Kidney epithelial cell (primary cell): ENCODE measurements at places on chromosomes 2 and 18.

DNA sequence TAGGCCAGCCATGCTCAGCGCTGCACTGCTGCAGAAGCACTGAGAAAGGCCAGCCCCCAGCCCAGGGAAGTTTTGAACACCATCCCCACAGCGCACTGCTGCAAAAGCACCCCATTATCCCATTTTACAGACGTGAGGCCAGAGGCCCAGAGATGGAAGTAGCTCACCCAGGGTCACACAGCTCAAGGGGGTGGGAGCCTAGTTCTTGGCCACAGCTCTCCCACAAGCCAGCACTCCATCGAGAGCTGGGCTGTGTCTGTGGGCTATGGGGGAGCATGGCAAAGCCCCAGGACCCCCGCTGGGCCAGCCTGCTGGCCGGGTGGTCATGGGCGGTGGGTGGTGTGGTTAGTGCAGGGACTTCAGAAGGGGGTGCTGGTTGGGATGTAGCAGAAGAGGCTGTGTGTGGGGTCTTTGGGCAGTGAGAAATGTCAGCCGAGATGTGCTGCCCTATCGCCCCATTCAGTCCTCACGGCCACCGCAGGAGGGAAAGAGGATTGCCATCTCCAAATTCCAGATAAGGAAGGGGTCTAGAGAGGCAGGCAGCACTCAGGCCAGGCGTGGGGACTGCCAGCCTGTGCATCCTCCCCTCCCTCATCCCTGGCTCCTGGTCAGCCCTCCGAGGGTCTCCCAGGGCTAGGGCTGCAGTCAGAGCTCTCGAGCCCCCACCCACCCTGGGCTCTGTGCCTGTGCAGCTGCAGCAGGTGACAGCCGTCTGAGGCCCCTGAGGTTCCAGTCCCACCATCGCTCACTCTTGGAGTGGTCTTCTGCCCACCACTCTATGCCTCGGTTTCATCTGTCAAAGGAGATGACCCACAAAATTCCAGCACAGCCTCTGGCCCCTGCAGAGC lies 17.0 kb upstream of the GPR17 start:
- DNase-seq = no peak

- DNase-seq = no peak
These were observed 305.2 kb upstream of the UBE2E3 start for GRCh38 chr2:180675170-180675569.

DNA sequence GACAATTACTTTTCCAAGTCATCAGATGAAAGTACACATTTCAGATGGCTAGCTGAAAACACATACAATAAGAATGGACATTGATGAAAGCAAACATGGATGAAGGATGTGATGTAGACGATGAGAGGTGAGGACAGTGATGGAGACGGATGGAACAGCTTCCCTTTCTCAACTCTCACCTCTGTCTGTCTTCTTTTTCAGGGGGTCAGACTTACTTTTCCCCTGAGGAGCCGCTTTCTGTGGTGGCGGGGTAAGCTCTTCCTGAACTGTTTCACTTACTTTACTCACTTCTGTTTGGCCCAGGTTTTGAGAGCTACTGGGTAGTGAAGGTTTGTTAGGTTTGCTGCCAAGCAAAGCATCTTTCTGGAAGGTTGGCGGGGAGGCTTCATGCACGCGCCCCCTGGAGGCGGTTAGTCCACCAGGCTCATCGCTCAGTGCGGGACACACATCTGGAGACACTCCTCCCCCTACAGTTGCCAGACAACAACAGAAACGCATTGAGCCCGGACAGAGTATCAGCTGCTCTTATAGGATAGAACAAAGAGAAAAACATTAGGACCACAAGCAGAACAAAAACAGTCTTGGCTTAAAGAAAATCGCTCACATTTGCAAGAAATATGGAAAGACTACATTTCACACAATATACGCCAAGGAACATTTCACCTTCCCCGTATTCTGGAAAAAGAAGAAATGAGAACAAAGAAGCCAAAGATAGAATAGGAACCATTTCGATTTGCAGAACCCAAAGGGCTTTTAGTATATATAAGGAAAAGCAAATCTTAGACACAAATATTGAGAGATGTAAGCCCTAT lies 90.5 kb downstream of the MYOM1 start:
- no peak for DNase-seq

GRCh38 chr2:239675826-239676715 lies 275.3 kb upstream of the HDAC4 start:
- DNase-seq = no peak

DNA sequence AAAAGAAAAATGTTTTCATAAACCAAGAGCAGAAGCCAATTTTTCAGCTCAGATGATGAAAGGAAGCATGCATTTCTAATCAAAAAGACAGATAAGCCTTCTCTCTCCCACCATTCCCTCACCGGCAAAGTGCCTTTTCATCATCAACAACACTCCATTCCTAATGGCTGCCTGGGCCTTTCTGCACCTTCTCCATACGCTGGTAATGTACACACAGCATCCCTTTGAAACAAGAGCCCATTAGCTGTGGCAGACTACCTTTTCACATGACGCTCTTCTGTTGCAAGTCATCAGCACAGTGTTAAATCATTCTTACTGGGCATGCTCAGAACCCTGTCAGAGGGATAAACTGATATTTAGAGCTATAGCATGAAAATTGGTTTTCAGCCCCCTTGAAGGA lies 408.9 kb downstream of the MEIS1 start:
- no peak for DNase-seq

DNA sequence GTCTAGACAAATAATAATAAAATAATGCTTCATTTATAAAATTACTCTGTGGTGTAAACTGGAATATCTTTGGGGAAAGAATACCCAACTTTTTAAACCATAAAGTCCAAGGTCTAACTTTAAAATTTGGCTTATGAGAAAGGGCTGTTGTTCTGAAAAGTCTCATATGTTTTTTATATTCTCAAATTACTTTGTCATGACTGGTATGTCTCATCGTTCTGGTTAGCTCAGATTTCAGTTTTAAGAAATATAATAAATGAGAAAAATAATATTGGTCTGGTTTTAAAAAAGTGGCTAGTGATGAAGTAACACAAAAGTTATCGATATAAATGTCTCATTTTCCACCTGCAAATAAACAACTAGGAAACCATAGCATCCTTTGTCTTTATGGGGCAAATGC lies 1658.1 kb downstream of the LRP1B start:
- no peak for DNase-seq

DNA sequence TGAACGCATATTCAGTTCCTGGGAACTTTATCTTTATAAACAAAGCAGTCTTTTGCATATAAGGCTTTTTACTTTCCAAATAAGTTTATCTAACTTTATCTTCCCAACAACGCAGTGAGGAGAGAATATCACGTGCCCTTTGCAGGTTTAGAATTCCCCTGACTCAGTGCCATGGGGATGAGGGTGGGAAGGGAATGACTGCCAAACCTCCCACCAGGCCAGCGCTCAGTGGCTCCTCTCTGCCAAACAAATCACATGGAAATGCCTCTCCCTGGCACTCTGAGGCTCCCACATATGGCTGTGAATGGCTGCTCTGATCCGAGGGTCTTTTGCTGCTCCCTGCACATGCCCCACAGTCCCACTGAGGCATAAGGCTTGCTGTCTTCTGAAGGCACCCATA lies 158.3 kb downstream of the DNAH6 start:
- DNase-seq = no peak

DNA sequence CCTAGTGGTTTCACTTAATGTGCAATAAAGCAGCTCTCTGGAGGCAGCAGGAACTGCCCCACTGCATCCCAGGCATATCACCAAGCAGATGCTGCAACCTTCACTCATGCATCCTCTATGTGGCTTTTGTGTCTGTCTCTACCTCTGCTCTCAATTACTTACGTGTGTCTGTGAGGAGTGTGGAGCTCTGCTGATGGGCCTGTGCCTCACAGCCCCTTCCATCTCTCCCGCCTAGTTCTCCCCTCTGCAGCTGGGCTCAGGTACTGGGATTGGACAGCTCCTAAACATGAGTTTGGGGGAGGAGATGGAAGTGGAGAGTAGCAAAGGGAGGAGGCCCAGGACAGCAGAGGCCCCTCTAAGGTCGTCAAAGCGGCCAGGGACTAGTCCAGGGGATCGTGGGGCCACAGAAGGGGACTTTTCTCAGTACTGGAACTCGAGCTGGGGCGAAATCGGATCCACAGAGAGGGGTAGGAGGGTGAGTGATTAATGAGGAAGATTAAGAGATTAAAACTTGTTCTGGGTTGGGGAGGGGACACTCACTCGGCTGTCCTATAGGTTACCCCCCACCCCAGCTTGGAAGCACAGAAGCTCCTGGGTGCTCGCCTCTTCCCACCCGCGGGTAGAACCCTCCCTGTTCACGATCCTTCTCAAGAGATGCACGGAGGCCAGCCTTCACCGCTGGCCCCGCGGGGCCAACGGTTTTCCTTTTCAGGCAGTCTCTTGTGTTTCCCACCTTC lies 2.1 kb upstream of the LBX2 start:
- no peak for DNase-seq

GRCh38 chr18:37754141-37754540 lies 188.5 kb upstream of the CELF4 start:
- no peak for DNase-seq

- no peak for DNase-seq
These were observed 136.2 kb upstream of the CDCA7 start for GRCh38 chr2:173218326-173219056.

GRCh38 chr2:37322368-37322767 lies 2.3 kb downstream of the PRKD3 start:
- DNase-seq = no peak

DNA sequence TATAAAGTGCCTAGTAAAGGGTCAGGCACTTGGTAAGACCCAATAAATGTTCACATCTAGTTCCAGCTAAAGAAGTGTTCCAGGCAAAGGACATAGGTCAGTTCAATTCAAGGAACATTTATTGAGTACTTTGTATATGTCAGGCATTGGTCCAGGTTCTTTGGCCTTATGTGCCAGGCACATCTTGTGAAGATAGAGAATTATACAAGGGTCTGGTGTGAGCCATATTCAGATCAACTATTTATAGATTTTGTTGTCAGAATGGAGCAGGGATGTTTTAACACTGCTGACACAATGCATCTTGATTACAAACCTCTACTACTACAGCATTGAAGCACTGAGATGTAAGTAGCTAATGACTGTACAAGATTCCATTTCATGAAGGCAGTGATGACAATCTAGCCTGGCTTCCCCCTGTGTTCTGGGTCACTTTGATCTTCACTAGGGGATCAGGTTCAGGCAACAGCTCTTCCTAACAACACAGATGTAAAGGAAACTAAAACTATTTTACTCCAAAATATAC lies 18.1 kb upstream of the MSTN start:
- no peak for DNase-seq

- DNase-seq = no peak
These were observed 304.5 kb upstream of the FANCL start for GRCh38 chr2:58545300-58546280.

GRCh38 chr18:76399613-76400391 lies 95.2 kb downstream of the ZNF516 start:
- DNase-seq = no peak

DNA sequence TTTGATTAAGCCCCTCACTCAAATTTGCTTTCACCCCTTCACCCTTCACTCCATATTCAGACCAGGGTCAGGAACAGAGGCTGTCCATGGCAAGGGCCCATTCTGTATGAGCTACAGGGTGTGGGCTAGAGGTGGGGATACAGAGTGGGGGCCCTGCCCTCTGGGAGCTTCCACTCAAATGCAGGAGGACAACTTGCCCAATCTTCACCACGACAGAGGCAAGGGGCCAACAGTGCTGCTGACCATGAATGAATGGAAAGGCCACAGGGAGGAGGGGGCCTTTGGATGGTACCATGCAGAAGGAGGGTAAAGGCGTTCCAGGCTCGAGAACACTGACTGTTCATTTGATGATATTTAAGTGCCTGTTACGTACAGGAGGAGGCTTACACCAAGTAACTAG lies 22.8 kb downstream of the ADRA2B start:
- no peak for DNase-seq

- no peak for DNase-seq
These were observed 131.0 kb downstream of the TMEM182 start for GRCh38 chr2:102892698-102893310.

- no peak for DNase-seq
These were observed 122.8 kb upstream of the L3MBTL4 start for GRCh38 chr18:6537475-6537874.

- DNase-seq = no peak
These were observed 31.0 kb downstream of the SNORC start for GRCh38 chr2:232900811-232901735.

- DNase-seq = no peak
These were observed 47.3 kb upstream of the ODC1 start for GRCh38 chr2:10495311-10495987.

DNA sequence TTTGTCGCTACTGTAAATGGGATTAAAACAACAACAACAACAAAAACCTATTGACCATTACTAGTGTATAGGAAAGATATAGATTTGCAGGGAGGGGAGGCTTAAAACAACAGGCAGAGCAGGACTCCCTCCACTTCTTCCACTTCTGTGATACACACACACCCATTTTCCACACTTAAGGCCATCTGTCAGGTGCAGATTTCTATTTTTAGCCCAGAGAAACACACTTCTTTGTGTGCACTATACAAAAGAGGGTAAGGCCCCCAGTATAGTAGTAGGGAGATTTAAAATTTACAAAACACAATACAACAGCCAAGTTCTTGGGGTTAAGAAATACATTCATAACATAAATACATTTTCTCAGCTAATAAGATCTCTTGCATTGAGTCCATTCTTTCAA lies 22.4 kb downstream of the PTPN2 start:
- no peak for DNase-seq
